ENCODE measurements at places on chromosomes 1 and 21.

DNA sequence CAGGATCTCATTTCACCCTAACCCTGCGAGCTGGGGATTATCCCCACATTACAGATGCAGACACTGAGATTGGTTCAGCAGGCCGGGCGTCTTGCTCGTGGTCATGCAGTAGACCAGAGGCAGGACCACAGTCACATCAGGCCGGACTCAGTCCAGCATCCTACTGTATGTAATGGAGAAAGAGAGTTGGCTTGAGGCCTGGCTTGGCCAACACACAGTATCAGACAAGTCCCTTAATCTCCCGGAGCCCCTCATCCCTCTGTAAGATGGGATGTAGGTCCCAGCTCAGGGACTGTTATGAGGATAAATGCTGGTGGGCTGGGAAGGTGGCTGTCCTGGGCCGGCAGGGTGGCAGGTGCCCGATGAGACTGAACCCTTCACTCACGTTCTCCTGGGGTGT is 66.1 kb upstream of the ACTL8 start:
- no peak for DNase-seq

- no peak for DNase-seq
Observed at GRCh38 chr1:31101147-31101502, 35.6 kb upstream of the PUM1 start.

- no peak for DNase-seq
Observed at GRCh38 chr1:14524826-14525636, 73.5 kb upstream of the KAZN start.

DNA sequence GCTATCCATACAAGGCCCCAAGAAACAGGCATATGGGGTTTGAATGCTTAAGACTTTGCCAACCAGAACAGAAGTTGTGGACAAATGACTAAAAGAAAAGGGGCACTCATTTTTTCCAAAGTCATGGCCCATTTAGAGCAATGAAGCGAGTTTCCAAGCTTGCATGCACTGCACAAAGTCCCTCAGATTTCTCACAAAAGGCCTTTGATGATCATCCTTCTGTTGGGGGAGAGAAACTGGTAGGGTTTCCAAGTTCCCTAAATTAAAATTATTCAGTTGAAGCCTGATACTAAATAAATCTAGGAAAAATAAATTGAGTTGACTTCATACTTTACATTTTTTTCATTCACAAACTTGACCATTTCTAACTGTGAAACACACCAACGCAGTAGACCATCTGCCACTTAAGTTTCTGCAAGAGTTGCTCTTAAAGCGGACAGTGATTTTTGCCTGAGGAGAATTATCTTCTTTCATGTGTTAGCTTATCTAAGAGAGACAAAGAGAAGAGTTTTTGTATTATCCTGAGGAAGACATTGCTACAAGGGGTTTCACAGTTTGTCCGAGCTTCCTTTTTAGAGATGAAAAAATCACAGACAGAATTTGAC is 139.2 kb downstream of the SEC16B start:
- DNase-seq = no peak

- DNase-seq = no peak
Observed at GRCh38 chr1:38141483-38141882, 94.9 kb upstream of the POU3F1 start.

- no peak for DNase-seq
Observed at GRCh38 chr1:195591917-195592672, 1016.1 kb downstream of the KCNT2 start.

- DNase-seq = peak; percentile 27
Observed at GRCh38 chr1:52127181-52128180, 14.4 kb upstream of the ZFYVE9 start.

DNA sequence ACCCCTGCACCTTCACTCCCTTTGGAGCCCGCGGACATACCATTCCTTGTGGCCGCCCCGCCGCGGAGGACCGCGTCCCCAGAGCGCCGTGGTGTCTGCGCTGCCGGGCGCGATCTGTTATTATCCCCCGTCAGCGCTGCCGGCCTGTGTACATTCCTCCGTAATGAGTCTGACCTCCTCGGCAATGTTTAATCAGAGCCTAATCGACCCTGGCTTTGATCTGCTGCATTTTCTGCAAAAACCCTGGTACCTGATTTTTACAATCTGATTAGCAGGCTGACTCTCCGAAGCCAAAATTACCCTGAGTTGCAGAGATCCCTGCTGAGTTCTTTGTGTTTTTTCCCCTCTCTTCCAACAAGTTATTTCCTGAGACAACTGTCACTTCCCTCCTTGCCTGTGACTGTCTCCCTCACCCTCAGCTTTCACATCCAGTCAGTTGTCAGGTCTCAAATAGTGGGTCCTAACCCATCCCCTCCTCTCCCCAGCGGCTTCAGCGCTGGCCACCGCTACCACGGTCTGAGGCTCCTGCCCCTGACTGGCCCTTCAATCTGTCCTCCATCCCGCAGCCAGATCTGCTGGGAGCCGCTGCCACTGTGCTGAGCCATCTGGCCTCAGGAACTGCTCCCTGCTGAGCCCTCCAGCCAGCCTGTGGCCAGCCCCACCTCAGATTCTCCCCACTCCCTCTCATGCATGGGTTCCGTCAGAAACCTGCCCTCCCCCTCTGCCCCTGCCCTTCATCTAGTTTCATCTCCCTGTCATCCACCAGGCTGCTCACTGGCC is 53.5 kb downstream of the GLIS1 start:
- no peak for DNase-seq

- DNase-seq = no peak
Observed at GRCh38 chr1:33971913-33972312, 108.0 kb downstream of the HMGB4 start.

- DNase-seq = no peak
Observed at GRCh38 chr1:183484254-183484653, 12.0 kb downstream of the SMG7 start.

GRCh38 chr1:1598720-1599029 is 1.3 kb downstream of the FNDC10 start:
- no peak for DNase-seq

DNA sequence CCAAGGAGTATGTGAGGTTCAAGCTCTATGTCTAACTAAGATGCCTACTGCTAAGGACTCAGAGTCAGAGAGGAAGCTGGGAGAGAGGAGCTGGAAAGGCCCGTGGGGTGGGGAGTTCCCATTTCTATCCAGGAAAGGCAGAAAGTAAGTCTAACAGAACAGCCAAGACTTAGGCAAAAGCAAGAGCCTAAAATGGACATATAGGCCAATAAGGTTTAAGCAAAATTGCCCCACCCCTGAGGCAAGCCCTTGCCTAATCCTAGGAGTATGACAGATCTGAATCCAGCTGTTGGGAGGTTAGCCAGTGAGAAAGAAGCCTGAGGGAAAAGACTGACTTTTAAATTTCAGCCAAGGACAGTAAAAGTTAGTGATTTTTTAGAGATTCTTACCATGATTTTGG is 1.6 kb upstream of the KLHDC9 start:
- DNase-seq = no peak

DNA sequence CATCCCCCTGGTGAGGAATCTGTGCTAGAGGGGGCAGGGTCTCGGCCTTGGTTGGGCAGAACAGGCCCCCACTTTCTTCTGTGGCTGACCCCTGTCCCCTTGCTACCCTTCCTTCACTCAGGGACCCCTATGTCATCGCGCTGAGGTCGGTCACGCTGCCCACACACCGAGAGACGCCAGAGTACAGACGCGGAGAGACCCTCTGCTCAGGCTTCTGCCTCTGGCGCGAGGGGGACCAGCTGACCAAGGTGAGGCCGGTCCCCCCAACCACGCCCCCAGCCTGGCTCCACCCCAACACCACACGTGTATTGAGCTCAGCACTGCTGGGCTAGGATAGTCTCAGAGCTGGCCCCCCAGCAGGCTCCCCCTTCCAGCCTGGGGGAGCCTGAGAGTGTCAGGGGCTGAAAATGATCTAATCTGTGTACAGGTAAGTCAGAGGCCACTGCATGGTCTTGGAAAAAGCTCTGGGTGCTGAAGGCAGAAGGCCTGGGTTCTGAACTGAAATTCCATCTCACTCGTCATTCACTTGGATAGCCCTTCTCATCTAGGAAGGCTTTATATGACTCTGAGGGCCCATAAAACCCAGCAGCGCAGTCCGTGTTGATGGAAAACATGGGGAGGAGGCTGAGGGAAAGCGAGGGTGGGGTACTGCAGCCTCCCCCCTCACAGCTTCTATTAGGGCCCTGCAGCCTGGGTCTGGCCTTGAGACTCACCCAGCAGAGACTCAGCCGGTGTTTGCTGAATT is 15.3 kb downstream of the FAM151A start:
- no peak for DNase-seq

- DNase-seq = no peak
Observed at GRCh38 chr1:42328916-42329496, 6.0 kb downstream of the FOXJ3 start.

DNA sequence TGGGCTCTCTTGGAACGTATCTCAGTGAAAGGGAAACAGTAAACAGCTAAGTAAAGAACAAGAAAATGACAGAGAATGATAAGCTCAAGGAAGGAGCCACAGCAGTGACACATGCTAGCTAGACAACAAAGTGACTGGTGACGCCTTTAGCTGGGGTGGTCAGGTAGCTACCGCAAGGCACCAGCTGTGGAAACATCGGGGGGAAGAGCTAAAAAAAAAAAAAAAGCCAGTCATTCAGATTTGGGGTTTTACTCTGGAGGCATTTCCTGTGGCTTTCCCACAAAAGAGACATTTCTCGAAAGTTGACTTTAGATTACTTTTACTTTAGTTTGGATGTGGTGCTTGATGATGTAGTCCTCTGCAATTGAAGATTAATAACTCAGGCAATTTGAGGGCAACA is 2.1 kb downstream of the FHAD1 start:
- DNase-seq = no peak

DNA sequence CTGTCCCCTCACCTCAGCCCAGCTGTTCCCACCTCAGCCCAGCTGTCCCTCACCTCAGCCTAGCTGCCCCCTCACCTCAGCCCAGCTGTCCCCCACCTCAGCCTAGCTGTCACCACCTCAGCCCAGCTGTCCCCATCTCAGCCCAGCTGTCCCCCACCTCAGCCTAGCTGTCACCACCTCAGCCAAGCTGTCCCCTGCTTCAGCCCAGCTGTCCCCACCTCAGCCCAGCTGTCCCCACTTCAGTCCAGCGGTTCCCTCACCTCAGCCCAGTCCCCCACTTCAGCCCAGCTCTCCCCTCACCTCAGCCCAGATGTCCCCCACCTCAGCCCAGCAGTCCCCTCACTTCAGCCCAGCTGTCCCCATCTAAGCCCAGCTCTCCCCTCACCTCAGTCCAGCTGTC is 88.4 kb upstream of the CSF3R start:
- DNase-seq = no peak

- DNase-seq = no peak
Observed at GRCh38 chr1:39269791-39270342, 65.4 kb downstream of the MACF1 start.

DNA sequence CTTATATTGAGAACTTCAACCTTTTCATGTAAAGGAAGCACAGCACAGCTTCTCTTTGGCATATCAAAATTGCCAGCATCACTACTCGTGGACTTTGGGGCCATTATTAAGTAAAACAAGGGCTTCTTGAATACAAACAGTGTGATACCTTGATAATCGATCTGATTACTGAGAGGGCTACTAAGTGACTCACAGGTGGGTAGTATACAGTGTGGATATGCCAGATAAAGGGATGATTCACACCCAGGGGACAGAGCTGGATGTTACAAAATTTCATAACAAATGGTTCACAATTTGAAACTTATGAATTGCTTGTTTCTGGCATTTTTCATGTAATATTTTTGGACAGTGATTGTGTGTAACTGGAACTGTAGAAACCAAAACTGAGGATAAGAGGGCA is 15.4 kb downstream of the HDAC1 start:
- no peak for DNase-seq

DNA sequence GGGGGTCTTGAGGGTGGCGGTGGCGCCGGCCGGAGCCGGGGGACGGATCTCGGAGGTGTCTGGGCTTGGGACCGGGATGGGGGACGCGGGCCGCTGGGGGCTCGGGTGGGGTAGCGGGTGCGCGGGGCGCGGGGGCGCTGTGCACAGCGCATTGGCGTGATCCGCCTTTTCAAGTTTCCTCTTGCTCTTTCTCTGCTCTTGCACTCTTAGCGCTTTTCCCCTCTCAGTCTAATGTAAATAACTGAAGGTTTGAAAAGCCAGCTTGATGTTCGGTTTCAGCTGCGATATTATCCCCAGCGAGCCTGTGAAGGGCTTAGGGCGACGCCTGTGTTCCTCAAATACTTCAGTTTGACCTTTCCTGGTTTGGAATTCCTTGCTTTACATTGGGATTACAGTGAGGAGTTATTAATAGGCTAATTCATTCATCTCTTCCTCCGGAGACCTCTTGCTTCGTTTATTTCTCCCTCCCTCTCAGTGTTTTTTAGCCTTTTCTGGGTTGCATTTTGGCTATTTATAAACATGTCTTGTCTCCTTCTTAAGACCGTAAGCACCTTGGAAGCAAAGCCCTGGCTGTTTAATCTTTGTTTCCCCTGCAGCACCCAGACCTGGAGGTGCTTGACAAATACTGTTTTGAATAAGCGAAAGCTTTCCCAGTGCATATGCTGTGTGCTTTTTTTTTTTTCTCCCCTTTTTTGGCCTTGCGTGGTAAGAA is 693 bp downstream of the RAB4A start:
- DNase-seq = no peak

DNA sequence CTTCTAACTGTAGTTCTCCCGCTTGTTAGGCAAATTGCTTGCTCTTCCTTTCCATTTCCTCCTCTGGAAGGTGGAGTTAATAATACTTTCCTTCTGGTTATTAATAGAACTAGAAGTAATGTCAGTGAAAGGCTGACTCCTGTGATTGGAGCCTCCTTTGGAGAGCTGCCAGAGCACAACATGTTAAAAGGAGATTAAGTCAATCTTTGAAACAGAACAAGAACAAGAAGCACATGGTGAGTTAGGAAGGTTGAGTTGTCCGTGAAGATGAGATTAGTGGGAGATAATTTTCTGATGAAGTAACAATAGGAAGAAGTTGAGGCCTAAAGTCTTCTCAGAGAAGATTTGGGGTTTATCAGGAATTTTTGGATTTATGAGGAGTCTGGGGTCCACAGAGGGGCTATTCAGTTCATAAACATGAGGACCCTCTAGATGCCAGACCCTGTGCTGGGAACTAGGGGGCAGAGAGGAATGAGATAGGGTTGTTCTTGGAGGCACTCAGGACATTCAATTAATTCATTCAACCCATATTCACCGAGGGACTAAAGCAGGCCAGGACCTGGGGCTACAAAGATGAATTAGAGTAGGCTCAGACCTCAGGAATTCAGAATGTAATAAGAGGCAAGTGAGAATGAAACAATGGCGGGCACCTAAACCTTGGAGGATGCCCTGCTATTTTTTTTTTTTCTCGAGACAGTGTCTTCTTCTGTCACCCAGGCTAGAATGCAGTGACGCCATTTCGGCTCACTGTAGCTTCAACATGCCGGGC is 40.7 kb upstream of the DHCR24 start:
- no peak for DNase-seq

GRCh38 chr1:72557446-72558049 is 275.2 kb upstream of the NEGR1 start:
- DNase-seq = no peak

Data from NCI-H1417 treated with DMSO at 0.1 percent for 48 hours (cell line).